ENCODE measurements at places on chromosomes 7 and 10.

GRCh38 chr7:130294314-130294713 is 1.4 kb downstream of the CPA4 start:
- no peak for DNase-seq

- no peak for DNase-seq
Measured at GRCh38 chr10:78225594-78225993, 191.9 kb downstream of the RPS24 start.

- no peak for DNase-seq
Measured at GRCh38 chr7:24233386-24233785, 50.6 kb upstream of the NPY start.

- DNase-seq, result peak; percentile 33
Measured at GRCh38 chr10:99560277-99561126, 27.8 kb downstream of the NKX2-3 start.

DNA sequence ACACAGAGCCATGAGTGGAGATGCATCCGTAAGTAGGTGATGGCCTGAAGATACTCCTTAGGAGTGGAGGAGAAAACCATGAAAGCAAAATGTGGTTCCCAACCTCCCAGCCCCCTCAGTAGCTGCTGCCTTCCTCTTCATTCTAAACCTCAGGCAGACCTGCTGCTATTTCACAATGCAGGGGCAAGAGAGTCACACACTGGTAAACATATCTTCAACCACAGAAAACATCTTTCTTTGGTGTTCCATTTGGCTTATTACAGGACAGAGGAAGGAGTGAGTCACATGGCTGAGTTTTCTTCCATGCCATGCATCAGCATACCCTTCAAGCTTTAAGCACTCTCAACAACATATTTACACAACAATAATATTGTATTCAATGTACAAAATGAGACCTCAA is 342.1 kb downstream of the BMPER start:
- DNase-seq, result no peak

- no peak for DNase-seq
Measured at GRCh38 chr10:8975535-8975934, 921.0 kb downstream of the GATA3 start.

DNA sequence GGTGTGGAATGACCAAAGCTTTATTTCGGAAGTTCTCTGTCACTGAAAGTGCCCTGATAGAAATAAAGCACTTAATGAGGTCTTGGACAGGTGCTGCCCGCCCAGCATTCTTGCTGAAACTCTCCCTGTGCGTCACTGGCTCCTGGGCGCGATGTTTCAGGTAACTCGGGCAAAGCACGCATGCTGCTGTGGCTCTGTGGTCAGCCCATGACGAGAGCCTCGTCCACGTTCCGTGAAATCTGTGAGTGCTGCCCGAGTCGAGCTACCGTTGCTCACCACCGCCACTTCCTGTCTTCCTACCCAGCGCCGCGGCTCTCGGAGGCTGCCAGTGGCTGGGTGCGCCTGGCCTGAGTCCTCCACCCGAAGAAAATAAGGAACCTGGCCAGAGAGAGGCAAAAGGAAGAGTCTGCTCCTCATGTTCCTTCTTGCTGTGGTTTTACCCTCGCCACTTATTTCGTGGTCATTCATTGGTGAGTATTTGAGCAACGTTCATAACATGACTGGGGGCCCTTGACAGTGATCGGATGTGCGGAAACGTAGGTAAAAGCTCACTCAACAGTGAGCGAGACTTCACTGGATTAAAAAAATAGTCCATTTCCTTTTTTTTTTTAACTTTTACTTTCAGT is 95.5 kb downstream of the MAP3K8 start:
- DNase-seq, result peak; percentile 80

- peak; percentile 51 for DNase-seq
Measured at GRCh38 chr7:26664735-26665416, 199.5 kb downstream of the SKAP2 start.

DNA sequence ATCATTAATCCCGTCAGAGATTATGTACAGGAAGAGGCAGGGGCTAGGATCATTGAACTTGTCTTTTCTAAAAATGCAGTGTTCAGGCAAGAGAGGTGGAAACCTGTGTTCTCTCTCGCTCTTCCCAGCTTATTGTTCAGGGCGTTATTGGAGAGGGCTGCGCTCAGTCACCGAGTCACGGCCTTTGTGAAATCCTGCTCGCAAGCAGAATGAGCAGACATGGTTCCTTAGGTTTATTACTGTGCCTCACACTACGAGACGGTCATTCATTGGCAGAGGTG is 631 bp upstream of the PRKRIP1 start:
- DNase-seq, result no peak

DNA sequence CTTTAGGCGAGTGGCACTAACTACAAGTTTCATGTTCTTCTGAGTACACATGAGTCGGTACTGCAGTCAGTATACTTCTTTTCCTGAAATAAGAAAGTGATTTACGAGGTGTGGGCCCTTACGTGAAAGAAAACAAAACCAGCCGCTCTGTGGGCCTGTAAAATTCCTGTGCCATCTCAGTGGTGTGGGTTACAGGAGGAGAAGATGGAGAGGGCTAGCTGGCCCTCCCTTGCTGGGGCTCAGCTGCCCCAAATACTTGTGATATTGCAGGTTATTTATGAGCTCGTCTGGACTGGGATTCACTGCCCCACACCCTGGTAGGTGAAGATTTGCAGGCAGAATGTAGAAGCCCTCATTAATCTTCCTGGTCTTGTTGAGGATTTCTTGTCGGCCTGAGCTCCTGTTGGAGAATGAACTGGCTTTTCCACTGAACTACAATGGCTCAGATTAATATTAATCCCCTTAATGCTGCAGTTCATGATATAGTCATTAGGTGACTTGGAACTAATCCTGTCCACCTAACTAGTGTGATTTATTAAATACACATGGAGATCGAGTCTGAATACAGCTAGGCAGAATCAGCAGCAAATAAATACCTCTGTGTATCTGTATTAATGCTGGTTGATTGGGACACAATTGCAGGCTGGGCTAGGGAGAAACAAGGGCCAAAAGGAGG is 68.0 kb downstream of the GBF1 start:
- no peak for DNase-seq

DNA sequence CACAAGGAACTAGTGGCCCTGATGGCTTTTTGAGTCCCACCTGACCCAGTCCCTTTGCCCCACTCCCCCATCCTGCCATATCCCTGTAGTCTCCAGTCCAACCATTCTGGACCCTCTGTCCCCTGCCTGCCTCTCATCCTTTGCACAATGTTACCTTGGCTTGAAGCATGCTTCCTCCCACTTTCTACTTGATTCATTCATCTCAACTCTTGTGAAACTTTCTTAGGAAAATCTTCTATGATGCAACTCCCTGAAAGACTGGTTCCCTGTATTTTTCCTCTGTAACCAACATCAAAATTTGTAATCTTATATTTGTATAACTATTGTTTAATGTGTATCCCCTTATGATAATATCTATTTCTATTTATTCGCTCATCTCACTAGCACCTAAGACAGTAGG is 151.5 kb downstream of the LRRTM3 start:
- DNase-seq, result no peak

- DNase-seq, result no peak
Measured at GRCh38 chr7:22856416-22856815, 33.8 kb upstream of the TOMM7 start.

GRCh38 chr7:66640802-66641525 is 12.3 kb downstream of the KCTD7 start:
- no peak for DNase-seq

GRCh38 chr7:73704640-73705550 is 14.6 kb downstream of the STX1A start:
- no peak for DNase-seq

- DNase-seq, result no peak
Measured at GRCh38 chr7:9874182-9874581, 1099.5 kb upstream of the PHF14 start.

- no peak for DNase-seq
Measured at GRCh38 chr10:24132741-24133140, 76.2 kb upstream of the KIAA1217 start.

- peak; percentile 94 for DNase-seq
Measured at GRCh38 chr10:6086375-6087233, 2.2 kb upstream of the RBM17 start.

DNA sequence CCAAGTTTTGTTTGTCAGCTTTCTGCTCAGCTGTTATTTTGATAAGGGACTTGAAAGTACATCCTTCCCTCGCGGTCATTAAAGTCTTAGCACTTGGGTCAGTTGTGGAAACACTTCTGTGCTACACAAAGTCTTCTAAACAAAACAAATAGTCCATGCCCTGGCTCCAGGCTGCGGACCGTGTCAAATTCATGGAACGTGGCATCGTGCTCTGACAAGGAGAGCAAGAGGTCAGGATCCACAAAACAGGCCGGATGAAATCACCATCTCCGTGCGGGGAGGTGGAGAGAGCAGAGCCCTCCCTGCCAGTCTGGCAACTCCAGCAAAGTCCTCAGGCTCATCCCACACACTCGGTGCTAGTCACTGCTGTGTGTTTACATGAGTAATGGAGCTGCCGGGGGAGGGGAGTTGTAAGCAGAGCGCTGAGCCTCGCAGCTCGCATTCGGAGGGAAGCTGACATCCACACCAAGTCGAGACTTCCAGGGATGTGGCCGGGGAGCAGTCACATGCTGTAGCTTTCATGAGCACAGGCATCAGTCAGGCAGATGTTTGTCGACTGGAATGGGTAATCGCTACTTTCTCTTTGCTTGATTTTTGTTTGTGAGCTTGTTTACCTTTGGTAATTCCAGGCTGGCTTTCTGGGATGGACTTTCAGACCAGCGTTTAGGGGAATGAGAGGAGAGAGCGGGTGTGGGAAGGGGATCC is 147.6 kb downstream of the ARID5B start:
- no peak for DNase-seq

GRCh38 chr10:57992321-57993077 is 275.2 kb downstream of the IPMK start:
- no peak for DNase-seq

DNA sequence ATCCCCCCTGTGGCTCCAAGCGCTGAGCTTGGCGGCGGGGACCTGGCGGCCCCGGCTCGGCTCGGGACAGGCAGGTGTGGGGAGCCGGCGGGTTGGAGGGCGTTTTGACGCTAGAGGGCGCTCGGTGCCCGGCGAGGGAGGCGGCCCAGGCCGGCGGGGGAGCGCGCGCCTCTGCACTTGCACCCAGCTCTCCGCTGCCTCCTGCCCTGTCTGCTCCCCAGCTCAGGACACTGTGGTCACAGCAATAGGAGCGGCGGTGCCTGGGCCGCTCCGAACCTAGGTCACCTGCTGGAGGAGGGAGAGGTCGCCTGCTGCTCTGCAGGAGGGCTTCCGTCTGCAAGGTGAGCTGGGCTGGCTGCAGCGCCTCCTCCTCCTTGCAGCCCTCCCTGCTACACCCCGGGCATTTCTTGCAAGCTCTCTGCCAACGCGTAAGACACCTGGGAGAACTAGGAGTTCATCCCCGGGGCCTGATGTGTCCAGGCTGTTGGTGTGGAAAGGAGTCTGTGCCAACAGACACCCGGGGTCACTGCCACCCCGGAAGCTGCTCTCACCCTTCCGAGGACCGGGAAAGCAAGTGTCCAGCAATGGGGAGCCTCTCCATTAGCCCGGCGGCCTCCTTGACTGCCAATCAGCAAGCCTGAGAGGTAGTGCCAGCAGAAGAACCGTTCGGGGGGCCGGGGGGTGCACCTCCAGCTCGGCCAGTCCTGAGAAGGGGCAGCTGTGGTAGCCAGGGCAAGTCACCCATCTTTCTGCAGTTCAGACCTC is 620.4 kb downstream of the GALNT17 start:
- peak; percentile 77 for DNase-seq

DNA sequence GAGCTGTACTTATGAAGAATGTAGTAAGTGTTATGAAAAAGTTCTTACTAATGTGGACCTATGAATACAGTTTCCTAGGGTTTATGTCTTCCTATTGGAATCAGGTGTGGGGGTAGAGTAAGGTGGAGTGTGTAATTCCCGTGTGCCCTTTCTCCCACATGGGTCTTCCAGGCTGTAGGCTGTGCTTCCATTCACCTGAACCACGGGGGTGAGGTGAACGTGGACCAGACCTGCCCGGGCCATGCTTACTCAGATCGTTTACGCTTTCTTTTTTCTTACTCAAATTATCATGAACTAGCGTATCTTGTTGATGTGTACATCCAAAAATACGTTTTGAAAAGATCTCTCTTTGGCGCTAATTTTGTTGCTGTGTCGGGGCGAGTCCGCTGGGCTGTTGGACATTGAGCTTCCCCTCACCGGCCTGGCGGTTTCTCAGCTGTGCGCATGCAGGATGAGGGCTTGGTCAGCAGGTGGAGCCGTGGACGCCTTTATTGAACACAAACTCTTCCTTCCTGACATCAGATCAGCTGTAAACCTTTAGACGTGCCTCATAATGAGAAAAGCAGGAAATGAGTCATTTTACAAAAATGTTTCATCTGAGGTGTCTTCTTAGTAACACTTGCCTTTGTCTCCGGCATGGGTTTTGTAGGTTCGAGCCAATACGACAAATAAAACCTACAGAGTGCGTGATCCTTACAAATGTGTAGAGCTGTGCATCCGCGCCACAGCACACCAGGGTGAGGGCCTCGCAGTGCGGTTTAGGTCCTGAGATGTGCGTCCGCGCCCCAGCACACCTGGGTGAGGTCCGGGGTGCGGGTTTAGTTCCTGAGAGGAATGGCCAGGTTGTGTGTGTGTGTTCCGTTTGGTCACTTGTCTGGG is 53.8 kb downstream of the WDR37 start:
- DNase-seq, result peak; percentile 32

DNA sequence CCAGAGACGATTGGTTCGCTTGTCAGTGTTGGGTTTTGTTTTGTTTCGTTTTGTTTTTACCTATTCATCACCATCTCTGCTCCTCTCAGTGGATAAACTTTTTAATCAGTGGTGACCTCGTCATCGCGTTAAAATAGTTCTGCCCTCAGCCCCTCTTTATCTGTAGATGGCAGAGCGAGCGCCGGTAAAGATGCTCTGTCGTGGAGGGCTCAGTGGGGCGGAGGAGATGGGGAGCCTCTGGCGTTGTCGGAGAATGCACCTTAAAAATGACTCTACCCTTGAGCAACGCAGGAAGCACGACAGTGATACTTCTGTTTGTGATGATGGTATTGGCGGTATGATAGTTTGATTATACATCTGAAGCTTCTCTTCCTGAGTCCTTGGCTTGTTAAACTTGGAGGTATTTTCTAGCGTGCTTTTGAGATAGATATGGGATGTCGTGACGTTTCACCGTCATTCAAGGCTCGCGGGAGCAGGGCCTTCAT is 554 bp downstream of the CSGALNACT2 start:
- DNase-seq, result peak; percentile 57

DNA sequence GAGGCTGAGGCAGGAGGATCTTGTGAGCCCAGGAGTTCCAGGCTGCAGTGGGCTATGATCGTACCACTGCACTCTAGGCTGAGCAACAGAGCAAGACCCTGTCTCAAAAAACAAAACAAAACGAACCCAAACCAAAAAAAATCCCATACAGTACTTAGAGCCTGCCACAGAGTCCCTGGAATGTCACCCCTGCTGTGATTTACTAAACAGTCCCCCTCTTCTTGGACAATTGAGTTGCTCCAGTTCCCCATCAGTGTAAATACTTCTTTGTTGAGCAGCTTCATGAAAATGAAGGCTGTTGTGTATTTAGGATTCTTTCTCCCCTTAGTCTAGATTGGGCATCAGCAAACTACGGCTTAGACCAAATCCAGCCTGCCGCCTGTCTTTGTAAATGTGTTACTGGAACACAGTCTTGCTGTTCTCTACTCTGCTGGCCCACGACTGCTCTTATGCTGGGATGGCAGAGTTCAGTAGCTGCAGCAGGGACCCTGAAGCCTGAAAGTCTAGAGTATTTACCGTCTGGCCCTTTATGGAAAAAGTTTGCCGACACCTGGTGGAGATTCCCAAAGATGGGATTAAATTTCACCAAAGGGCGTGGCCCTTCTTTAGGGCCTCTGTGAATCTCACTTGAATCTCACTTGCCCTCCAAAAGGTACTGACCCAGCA is 57.8 kb downstream of the PALD1 start:
- DNase-seq, result no peak

- DNase-seq, result no peak
Measured at GRCh38 chr10:76155961-76156360, 724.5 kb downstream of the LRMDA start.

- DNase-seq, result peak; percentile 2
Measured at GRCh38 chr10:77027576-77027975, 610.0 kb downstream of the KCNMA1 start.
